ENCODE measurements at places on chromosomes 6 and 20.

- peak; percentile 29 for DNase-seq
Observed at GRCh38 chr20:3616250-3616649, 46.9 kb downstream of the GFRA4 start.

GRCh38 chr6:166433096-166433495, 50.4 kb upstream of the MPC1 start:
- DNase-seq, result no peak

DNA sequence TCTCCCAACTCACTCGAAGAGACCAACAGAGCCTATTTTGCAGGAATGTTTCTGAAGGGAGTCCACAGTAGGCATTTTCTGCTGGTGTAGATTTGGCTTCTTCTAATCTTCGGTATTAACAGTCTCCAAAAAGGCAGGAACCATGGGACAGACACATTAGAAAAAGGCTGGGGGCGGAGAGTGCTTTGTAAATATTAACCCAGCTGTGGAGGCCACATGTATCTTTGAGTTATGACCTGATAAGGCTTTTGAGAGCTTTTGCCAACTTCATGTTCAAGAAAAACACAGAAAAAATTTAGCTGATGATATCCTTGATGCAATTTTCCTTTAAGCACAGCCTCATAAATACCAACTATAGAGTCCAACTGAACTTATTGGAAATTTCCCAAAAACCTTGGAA, 119.4 kb upstream of the TSHZ2 start:
- DNase-seq, result no peak

GRCh38 chr6:51753635-51754034, 333.8 kb downstream of the PKHD1 start:
- DNase-seq, result peak; percentile 21

DNA sequence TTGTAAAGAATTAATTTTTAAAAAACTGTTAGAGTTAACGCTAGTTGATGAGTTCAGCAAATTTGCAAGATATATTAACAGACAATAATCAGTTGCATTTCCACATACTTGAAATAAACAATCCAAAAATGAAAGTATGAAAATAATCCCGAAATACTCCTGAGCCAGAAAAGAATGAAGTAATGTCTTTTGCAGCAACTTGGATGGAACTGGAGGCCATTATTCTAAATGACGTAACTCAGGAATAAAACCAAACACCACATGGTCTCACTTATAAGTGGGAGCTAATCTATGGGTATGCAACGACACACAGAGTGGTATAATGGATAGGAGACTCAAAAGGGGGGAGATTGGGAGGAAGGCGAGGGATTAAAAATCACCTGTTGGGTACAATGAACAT, 872.9 kb upstream of the GJE1 start:
- no peak for DNase-seq
